ENCODE measurements at places on chromosomes 1 and 21. TPM values are rescaled to one million over a fixed set of nuclear protein-coding genes. Genes with fewer than 3 reads are reported as not detected.

DNA sequence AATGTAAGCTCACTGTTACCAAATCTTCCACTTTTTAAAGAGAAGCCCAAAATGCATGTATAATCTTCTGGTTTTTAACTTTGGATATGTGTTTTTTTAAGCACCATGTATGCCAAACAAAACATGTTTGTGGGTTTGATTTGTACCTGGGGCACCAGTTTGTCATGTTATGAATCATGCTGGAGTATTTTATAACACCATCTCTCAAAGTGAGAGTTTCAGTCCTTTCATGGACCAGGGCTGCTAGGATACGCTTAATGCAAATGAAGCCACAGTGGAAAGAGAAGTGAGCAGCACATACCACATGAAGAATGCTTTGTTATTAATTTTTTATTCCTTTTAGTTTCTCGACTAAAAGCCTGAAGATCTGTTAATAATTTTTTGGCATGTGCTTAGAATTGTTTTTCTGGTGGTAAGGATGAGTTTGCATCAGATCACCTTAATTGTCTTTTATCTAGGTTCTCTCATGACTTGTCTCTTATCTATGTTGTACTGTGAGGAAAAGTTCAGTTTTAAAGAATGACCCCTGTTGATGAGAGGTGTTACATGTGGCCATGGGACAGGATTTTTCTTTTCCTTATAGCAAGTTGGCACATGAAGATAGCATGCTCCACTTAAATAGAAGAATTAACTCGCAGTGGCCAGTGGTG, 2.0 kb upstream of the RABGAP1L start:
- no peak for DNase-seq

GRCh38 chr1:152034324-152034653, 2.5 kb downstream of the S100A11 start:
- no peak for DNase-seq

GRCh38 chr1:3270403-3271245, 183.8 kb upstream of the ARHGEF16 start:
- no peak for DNase-seq

GRCh38 chr1:218664385-218665170, 319.4 kb downstream of the TGFB2 start:
- no peak for DNase-seq

GRCh38 chr1:162889989-162890388, 29.0 kb upstream of the CCDC190 start:
- no peak for DNase-seq

DNA sequence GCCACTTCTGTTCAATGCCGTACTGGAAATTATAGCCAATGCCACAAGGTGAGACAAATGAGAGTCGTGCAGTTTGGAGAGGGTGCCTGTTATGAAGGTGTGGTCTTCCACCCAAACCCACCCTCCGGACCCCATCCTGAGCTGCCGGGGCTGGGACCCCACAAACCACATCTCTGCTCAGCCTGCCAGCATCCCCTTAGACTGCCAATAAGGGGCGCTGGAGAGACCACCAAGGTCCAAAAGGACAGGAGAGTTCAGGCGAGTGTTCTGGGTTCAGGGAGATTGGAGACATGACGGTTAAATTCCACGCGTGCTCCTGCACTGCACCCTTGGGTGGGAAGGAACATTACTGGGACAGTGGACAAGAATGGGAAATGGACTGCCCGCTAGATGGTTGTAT, 48.7 kb upstream of the COL18A1 start:
- no peak for DNase-seq

DNA sequence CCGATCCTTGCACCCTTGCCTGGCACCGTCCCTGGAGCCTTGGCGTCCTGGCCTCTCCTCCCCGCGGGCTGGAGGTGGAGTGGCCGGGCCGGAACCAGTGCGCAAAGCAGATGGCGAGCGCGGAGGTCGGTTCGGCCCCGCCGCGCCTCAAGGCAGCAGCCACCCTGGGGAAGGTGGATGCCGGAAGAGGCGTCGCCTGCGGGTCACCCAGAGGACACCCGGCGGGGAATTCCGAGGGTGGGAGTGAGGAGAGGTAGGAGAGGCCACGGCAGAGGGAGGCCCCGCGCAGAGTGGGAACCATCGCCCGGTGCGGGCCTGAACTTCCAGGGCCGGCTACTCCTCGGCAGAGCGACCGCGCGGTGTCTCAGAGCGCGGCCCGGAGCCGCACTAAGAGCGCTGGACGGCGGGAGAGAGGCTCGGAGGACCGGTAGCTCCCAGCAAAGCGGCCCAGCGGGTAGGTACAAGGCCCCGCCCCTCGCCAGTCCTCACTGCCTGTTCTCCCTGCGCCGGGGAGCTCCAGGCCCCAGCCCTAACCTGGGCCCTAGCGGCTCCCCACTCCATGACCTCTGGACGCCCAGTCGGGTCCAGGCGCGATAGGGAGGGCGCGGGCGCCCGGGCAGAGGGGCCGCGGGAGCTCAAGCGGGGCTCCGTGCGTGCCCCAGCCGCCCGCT, at the start of gene RNF207:
RNF207 (plus strand) TSS at position 271 of the 671 bp plus-strand sequence. CDS start 417 bp downstream, outside the sequence.
- peak; percentile 41 for DNase-seq

DNA sequence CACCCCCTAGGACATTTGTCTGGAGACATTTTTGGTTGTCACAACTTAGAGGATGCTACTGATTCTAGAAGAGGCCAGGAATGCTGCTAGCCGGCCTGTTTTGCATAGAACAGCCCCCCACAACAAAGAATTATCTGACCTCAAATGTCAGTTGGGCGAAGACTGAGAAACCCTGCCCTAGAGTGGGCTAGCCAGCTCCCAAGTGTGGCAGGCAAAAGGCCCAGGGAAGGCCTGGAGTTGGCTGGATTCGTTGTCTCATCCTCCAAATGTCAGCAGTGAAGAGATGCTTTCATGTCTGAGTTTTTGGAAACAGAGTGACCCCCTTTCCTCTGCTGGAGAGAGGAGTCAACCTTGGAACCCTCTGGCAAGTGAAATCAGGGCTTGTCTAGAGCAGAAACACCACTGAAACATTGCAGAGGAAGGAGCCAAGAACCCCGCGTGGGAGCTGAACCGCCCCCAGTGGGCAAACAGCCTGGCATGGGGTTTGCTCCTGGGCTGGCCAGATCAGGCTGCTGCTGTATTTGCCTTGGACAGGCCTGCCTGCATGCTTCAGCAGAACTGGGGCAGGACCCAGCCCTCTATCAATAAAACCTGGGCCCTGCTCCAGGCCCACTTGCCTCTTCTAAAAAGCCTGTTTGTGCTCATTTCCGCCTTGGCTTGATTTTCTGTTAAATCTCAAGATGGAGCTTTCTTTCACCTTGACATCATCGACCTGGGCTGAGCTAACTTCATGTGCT, 32.9 kb downstream of the RASSF5 start:
- no peak for DNase-seq

GRCh38 chr21:36159356-36159921, 2.8 kb downstream of the DOP1B start:
- DNase-seq: no peak

GRCh38 chr21:19731251-19731650, 1267.0 kb upstream of the NCAM2 start:
- DNase-seq: no peak

DNA sequence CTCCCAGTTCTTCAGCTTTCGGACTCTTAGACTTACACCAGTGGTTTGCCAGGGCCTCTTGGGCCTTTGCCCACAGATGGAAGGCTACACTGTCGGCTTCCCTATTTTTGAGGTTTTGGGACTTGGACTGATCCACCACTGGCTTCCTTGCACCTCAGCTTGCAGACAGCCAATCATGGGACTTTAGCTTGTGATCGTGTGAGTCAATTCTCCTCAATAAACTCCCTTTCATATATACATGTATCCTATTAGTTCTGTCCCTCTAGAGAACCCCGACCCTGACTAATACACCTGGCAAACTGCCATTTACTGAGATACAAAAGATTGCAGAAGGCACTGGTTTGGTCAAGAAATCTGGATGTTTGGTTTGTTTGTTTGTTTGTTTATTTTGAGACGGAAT, 6.4 kb upstream of the RAB4A start:
- DNase-seq: no peak

- DNase-seq: no peak
Measured at GRCh38 chr21:18493422-18493821, 89.8 kb upstream of the TMPRSS15 start.

GRCh38 chr1:2145946-2146835, 48.4 kb downstream of the FAAP20 start:
- DNase-seq: no peak

- DNase-seq: no peak
Measured at GRCh38 chr21:40066221-40066620, 199.0 kb downstream of the PCP4 start.

GRCh38 chr1:83901547-83902155, 97.3 kb downstream of the TTLL7 start:
- no peak for DNase-seq

GRCh38 chr1:172941945-172942344, 108.8 kb downstream of the TNFSF18 start:
- no peak for DNase-seq

DNA sequence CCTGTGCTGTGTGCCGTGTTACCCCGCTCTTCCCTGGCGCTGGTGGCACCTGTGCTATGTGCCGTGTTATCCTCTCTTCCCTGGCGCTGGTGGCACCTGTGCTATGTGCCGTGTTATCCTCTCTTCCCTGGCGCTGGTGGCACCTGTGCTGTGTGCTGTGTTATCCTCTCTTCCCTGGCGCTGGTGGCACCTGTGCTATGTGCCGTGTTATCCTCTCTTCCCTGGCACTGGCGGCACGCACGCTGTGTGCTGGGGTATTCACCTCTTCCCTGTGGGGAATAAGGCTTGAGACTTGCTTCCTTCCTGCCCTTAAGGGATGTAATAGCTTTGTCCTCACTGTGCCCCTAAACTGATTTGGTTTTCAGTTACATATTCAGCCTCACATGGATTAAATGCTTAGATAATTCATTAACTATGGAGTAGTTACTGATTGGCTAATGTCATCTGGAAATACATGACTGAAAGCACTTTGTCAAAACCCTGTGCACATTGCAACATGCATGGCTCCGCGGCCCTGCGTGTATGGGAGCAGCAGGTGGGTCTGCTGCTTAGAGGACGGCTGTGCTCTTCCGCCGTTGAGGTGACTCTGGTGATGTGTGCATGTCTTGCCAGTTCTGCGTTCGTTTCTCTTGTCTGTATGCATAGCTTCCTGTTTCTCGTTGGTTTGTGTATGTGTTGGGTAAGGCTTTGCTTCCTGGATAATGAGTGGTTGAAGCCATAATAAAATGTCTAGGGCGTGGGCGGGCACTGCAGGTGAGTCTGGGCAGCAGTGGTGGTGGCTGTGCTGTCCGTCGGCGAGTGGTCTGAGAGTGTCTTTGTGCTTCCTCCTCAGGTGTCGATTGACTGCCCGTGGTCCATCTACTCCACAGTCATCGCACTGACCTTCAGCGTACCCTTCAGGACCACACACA, 17.9 kb upstream of the PWP2 start:
- DNase-seq: peak; percentile 18

DNA sequence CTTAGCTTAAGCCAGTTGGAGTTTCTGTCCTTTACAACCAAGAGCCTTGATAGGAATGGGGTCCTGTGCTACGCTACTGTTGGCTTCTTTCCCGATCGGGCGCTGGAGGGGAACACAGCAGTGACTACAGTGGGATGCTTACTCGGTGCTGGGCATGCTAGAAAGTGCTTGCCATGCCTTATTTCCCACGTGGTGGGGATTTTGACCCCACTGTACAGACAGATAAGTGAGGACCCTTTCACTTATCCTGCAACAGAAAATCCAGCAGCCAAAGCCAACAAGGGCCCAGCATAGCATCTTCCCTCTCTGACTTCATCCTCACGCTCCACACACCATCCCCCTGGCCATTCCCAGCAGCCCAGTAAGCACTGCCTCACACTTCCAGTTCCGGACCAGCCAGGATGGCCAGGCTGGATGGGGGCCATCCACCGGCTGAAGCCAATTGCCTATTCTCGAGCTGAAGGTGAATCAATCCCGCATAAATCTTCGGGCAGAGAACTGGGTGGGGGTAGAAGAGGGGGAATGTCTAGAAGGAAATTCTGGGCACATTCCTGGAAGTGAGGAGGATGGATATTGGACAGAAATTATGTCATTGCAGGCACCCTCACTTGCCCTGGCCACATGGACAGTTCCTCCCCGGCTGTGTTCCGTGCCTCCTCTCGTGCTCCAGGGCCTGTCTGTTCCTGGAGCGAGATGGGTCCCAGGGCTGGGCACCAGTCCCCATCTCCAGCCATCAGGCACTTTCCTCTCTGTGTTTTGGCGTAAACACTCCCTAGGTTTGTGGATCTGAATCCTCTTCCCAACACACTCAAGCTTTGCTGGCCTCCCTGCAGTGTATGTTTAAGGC, 2.0 kb upstream of the ABCG1 start:
- DNase-seq: no peak

GRCh38 chr1:203185585-203185984, 919 bp downstream of the CHI3L1 start:
- DNase-seq: no peak

The OR2T29 gene
- not detected for total RNA-seq

The IL12RB2 gene
- 75.9 TPM for total RNA-seq

The LCE1E gene
- not detected for total RNA-seq

The CADM3 gene
- total RNA-seq: not detected

The RPTN gene
- not detected for total RNA-seq

Data from activated T-cell treated with anti-CD3 and anti-CD28 coated beads, Interleukin-2, amount 50 U/mL, for 4 hours (primary cell).